GM23248 (cell line): ENCODE measurements at places on chromosomes 16 and 17.
A peak's percentile ranks its signal among the peaks of the same experiment; 100 is the strongest.

GRCh38 chr17:83149761-83150251, 70.4 kb downstream of the METRNL start:
- DNase-seq: peak; percentile 63

GRCh38 chr17:20095336-20096080, 86.3 kb downstream of the SPECC1 start:
- peak; percentile 57 for DNase-seq

- no peak for DNase-seq
These were observed 32.6 kb downstream of the RHOT1 start for GRCh38 chr17:32174889-32175288.

DNA sequence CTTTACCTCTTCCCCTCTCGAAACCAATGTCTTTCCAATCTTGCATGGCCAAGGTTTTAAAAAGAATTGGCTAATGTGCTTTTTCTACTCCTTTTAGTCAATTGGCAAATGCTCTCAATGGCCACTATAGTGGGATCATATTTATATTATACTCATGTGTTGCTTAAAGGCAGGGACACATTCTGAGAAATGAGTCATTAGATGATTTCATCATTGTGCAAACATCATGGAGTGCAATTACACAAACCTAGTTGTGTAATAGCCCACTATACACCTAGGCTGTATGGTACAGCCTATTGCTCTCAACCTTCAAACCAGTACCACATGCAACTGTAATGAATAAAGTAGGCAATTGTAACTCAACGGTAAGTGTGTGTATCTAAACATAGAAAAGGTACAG, 180.9 kb downstream of the HS3ST3A1 start:
- peak; percentile 85 for DNase-seq

- peak; percentile 53 for DNase-seq
These were observed 38.0 kb downstream of the HEATR3 start for GRCh38 chr16:50103764-50104163.

- DNase-seq: no peak
These were observed 1.2 kb downstream of the ZACN start for GRCh38 chr17:76079956-76080767.

- DNase-seq: peak; percentile 41
These were observed 13.5 kb upstream of the MTMR4 start for GRCh38 chr17:58527949-58528348.

GRCh38 chr16:70473446-70474319, 19.3 kb downstream of the FCSK start:
- no peak for DNase-seq

GRCh38 chr17:44345454-44346026, 438 bp downstream of the GRN start:
- DNase-seq: peak; percentile 73

- DNase-seq: peak; percentile 16
These were observed 264.6 kb downstream of the HS3ST3A1 start for GRCh38 chr17:13337151-13337550.

DNA sequence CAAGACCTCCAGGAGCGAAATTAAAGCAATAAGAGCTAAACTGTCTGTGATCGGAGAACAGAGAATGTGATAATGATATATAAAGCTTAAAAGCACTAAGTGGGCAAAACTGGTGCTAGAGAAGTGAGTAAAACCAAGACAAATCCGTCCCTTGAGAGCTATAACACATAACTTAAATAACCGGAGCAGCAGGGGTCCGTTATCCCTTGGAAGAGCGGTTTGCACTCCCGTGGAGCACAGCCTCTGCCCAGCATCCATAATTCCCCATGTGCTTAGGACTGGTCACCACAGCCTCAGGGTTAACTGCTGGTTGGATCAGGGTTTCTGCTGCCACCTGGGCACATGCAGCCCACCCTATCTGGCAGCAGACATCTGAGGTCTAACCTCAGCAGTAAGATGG, 489.0 kb downstream of the NPIPA7 start:
- no peak for DNase-seq

DNA sequence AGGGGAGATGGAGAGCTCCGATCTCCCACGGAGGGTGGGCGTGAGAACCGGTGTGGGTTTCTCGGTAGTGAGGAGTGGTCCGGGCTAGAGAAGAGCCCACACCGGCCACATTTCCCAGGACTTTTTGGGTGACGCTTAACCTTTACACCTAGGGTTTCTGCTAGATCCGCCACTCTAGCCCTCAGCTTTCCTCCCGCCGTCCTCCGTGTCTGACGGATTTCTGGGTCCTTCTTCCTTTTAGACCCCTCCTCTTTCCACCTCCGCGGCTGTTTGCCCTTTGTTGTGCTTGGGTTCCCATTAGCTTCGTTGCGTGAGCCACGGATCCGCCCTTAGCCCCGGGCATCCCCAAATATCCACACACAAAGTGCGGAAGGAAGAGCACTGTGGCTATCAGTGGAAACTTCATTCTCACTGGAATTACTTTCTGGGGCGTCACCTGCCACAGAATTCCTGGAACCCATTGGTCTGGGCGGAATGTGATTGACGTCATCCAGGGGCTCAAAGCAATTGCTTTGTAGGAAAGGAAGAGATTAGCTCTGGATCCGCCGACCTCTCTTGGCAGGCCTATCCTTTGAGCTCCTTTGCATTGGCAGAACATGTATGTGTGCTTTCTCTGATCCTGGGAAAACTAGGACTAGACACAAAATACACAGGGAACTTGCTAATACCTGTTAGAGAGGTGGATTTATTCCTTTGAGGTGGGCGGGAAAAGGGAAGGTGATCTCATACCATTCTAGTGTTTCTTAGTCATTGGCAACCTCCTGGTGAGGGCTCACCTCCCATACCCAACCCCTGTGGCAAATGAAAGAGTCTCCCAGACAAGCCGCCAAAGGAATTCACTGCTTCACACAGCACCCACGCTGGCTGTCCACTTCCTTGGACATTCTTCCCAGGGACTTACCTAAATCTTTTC, 654 bp downstream of the TNFAIP1 start:
- peak; percentile 91 for DNase-seq

DNA sequence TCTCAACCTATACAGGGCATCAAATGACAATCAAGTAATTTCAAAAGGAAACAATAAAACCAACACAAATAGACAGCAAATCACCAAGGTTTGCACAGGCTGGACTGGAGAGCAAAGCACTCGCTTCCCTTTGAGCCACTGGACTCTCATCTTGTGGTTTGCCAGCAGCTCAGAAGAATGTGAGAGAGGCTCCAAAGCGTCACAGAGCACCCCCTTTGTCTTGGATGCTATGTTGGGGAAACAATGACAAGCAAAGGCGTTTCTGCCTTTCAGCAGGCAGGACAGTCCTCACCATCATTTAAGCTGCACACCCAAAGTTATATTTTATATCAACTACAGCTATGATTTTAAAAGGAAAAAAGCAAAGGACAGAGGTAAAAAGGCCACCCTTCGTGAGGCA, 13.2 kb downstream of the SLC6A4 start:
- DNase-seq: no peak

GRCh38 chr16:27245276-27246172, 23.0 kb downstream of the NSMCE1 start:
- DNase-seq: peak; percentile 93

GRCh38 chr17:8392274-8392673, 5.4 kb downstream of the RNF222 start:
- no peak for DNase-seq

- DNase-seq: peak; percentile 55
These were observed 349.1 kb downstream of the SEC14L1 start for GRCh38 chr17:77489893-77490255.

DNA sequence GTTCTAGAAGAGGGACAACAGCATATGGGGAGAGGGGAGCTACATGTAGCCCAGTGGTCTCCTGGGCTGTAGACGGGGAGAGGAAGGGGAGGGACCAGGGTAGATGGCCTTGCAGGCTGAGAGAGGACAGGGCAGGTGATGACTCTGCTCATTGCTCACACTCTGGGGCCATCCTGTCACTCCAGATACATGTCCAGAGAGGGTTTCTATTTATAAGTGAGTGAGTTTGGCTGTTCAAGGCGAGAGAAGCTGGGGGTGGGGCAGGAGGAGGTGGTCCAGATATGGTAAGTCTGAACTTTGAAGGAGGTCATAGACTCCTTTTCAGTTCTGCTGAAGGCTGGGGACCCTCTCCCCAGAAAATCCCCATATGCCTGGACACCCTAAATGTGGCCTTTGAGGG, 22.2 kb downstream of the CACNA1G start:
- DNase-seq: no peak

DNA sequence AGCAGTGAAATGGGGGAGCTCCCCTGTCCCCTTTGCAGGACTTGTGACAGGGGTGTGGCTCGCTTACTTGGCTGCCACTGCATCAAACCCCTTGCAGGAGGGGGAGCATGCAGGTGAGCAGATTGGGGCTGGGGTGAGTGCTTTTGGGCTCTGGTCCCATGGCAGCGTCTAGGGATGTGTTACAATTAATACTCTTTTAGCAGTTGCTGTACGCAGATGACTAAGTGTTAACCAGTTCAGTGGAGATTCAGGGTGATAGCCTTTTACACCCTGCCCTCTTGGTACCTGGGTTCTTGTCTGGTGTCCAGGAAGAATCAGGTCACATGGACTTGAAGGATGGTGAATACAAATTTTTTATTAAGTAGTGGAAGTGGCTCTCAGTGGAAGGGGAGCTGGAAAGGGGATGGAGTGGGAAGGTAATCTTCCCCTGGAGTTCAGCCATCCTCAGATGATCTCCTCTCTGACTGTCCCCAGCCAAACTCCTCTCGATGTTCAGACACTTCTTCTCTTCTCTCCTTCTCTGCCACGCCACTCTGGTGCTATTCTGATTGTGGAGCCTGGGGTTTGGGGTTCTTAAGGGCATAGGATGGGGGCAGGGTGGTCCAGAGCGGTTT, 100.1 kb downstream of the MARF1 start:
- DNase-seq: no peak

- no peak for DNase-seq
These were observed 101.4 kb downstream of the CACNG3 start for GRCh38 chr16:24357511-24357910.

DNA sequence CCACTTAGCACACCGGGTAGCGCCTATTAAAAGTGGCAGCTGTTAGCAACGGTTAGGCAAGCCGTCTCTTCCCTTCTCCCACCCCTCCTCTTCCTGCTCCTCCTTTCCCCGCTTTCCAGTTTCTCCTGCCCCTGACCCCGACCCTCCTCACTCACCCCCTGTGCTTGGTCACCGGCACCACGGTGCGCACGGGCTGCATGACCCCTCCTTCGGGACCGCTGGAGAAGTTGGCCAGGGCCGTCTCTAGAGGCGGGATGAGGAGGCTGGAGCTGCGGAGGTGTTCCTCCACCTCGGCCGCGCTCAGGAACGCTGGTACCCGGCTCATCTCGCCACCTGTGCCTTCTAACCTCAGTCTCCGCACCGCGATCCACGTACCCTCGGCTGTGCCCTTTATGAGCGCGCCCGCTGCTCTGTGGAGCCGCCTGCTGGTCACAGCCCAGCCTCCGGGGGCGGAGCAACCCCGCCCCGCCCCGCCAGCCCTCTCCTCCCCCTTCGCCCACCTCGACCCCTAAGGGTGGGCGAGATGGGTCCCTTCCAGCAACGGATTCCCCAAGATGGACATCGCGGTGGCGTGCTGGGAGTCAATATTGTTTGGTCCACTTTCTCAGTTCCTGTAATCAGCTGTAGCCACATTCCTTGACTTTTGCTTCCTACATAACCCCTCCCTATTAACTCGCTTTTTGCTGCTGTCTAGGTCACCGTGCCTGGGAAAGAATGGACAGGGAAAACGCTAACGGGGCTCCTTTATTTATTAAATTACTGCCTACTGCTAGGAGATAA, at the start of gene CRYM:
Gene CRYM, minus strand, starts transcription at position 364 of the 780 bp plus-strand sequence. Its CDS starts 39 bp downstream, at position 325.
- peak; percentile 68 for DNase-seq

DNA sequence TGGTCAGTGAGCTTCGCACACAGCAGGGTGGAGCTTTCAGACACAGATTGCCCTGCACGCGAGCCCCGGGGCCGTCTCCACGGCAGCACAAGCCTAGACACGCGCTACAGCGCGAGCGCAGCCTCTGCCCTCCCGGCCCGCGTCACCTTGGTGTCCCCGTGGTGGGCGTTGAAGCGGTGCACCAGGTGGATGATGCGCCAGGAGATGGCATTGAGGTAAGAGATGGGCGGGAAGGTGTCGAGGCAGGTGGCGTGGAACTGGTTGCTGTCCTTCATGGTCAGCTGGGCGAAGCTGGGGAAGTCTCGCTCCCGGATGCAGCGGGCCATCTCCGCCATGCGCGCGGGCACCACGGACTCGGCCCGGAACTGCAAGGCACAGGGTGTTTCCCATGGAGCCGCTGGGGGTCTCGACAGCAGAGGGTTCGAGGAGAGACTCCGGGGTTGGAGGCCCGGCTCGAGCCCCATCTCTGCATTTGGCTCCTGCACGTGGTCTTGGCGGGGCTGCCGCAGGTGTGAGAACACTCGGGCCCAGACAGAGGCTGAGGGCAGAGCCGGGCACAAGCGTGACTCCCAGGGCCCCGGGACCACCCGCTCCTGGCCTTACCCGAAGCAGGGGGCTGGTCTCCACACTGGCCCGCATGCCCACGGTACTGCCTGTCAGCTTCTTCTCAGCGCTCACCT, 4.3 kb upstream of the CYBA start:
- DNase-seq: no peak

- DNase-seq: peak; percentile 48
These were observed 3.8 kb upstream of the TLCD2 start for GRCh38 chr17:1713878-1714426.
